ENCODE measurements at places on chromosomes 11 and 22. TPM values are rescaled to one million over a fixed set of nuclear protein-coding genes. Genes with fewer than 3 reads are reported as not detected.

- DNase-seq = peak; percentile 62
These were observed 115.8 kb upstream of the PITPNB start for GRCh38 chr22:28034760-28035401.

GRCh38 chr11:57310630-57311086 is 14.1 kb downstream of the TNKS1BP1 start:
- peak; percentile 90 for DNase-seq

The OR8B4 gene
- total RNA-seq = not detected

DNA sequence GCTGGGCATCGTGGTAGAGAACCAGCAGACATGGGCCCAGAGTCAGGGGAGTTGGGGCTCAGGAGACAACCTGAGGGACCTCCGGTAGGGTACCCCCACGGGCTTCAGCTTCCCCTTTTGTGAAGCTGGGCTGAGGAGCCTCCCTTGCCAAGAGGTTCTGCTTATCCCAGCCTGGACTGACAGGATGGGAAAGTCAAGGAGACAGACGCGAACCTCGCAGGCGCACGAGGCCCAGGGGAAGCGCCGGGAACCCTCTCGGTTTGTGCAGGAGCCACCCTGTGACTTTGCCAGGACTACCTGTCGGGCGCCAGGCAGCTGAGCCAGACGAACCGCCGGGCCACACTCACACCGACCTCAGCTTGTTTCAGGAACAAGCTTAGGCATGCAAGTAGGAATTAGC is 566.1 kb downstream of the BRD1 start:
- no peak for DNase-seq

DNA sequence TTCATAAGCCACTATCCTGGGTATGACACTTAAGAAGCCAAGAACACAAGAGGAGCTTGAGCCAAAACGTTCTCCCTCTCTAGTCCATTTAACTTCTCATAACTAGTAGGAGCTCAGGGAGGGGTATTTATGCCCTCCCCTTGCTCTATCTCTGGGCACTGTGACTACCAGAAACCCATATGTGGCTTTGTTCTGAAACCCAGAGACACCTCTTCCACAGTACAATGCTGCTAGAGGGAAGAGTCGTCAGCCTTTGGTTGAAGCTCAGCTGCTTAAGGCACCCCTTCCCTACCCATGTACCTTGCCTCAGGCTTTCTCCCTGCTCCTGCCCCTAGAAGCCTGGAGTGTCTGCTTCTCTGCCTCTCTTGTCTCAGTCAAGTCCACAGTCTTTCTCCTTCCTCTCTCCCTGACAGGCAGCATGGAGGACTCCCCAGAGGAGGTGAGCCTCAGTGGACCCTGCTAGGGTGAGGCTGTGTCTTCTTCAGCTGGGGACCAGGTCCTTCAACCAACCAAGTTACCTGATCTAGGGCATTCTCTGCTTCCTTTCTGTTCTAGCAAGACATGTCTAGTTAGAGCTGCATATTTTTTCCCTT is 23.1 kb upstream of the USP47 start:
- no peak for DNase-seq

DNA sequence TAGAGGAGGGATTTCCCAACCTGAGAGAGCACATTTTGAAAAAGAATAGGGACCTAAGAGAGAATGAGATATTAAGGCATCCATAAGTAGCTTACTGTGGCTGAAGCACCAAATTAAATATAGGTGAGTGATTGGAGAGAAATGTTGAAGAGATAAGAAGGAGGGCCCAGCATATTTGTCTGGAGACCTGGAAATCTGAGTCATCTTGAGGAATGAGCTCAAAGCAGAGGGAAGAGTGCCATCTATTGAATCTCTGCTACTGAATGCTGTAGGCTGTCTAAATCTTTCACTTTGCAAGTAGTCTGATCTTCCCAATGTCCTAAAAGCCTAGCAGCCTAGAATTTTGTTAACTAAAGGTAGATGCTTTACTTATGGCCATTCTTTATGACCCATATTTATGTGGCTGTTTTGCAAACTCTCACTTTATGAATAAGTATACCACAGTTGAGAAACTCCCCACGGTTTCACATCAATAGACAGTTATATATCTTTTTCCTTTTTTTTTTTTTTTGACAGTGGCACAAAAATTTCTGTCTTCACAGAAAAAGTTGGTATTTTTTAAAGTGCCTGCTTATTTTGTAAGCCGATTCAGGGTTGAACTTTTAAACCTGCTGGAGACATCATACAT is 2093.5 kb downstream of the LRRC4C start:
- no peak for DNase-seq

The FXYD2 gene
- total RNA-seq = 13.6 TPM

DNA sequence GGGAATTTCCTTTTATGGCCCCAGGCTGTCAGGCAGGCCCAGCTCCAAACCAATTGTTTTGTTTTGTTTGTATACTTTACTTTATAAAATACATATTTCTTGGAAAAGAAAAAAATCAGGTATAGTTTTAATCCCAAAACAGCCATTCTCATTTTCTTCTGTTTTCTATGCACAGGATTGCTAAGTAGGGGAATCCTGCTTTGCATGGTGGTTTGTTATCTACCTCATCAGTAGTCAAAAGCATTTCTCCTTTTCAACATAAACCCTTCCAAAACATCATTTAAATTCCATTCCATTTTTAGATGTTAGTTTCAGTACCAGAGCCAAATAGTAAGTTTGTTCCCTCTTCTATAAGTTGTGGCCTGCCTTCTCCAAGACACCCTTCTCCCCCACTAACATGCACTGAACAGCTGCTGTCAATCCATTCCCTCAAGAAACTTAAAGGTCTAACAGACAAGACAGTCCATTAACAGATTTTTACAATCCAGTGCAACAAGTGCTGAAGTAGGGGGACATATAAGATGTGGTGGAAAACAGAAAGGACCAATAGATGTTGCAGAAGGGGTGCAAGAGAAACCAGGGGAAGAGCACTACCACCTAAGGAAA is 3.7 kb downstream of the ILK start:
- no peak for DNase-seq

The APOL1 gene
- total RNA-seq = 99.8 TPM

The OR52I1 gene
- not detected for total RNA-seq

The MMP27 gene
- total RNA-seq = not detected

The PTPN5 gene
- total RNA-seq = not detected

DNA sequence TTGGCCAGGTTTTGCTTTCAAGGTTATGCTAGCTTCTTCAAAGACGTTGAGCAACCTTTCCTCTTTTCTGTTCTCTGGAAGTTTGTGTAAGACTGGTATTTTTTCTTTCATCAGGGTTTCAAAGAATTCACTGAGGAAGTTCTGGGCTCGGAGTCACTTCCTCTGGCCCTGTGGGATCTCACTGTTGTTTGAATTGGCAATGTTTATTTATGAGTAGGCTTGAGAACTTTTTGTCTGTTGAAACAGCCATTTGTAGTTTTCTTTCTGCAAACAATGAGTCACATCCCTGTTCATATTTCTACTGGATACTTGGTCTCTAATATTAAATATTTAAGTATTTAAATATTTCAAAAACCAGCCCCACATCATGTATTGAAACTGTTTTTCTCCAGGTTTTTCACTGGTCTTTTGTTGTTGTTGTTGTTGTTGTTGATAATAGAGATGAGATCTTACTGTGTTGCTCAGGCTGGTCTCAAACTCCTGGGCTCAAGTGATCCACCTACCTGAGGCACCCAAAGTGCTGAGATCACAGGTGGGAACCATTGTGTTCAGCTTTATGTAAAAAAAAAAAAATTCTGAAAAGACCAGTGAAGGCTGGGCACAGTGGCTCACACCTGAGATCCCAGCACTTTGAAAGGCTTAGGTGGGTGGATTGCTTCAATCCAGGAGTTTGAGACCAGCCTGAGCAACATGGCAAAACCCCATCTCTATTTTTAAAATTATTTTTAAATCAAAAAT is 26.9 kb downstream of the SUSD2 start:
- DNase-seq = no peak

- DNase-seq = no peak
These were observed 1894.0 kb upstream of the RAG2 start for GRCh38 chr11:38491986-38492385.

The ACR gene
- total RNA-seq = 0.83 TPM

The SLC35E4 gene
- 0.33 TPM for total RNA-seq

The PGM2L1 gene
- total RNA-seq = 0.70 TPM

DNA sequence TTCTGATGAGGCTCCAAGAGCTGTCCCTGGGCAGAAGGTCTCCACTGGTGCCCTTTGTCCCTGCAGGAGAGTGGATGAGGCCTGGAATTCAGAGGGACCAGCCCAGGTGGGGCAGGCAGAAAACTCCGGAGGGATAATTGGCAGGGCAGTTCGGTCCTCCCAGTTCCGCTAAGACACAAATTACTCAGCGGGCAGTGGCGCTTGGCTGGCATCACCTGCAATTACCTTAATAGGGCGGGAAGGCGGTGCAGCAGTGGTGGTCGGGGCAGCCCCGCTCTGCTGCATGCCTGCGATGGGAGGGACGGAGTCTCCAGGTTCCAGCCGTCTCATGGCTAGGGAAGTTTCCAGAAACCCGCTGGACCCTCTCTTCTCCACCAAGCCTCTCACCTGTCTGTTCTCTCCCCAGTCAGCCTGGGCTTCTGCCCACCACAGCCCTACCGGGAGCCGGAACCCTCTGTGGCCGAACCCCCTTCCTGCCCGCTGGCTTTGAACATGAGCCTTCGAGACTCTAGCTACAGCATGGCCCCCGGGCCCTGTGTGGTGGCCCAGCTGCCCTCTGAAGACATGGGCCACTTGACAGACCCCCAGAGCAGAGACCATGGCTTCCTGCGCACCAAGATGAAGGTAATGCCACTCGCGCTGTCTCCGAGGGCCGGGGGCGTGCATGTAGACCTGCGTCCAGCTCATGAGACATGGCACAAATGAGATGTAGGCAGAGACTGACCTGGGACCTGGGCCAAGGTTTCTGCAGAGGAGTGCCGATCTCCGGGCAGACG is 7.0 kb downstream of the OVOL1 start:
- no peak for DNase-seq

Measured in left lobe of liver (tissue), 2 donors.